MCF 10A (cell line): ENCODE measurements at places on chromosomes 7 and 10.

GRCh38 chr10:77832238-77832637 lies 94.3 kb downstream of the DLG5 start:
- no peak for DNase-seq

DNA sequence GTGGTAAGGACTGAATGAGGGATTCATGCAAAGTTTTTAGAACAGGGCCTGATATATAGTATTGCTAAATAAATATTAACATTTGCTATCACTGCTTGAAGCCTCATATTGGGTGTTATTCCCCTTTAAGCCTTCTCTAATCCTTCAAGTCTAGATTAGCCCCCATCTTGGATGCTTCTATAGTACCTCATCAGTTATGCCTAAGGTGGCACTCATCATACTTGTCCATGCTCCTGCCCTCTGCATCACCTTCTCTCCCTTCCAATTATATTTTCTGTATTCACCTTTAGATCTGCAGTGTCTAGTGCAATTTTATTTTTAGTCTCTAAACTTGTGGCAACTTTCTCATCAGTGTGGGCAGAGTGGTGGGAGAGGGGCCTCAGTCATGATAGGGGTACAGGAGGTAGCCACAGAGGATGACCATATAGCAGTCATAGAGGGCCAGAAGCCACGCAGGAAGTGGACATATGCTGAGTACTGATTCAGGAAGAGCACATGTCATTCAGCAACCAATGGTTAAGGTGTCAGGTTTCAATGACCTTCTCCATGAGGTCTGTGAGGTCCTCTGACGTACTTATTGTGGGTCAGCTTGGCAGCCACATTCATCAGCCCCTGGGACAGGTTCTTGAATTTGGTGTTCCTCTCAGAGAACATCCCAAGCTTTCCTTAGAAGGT lies 2.5 kb downstream of the ENTPD1 start:
- peak; percentile 12 for DNase-seq

- DNase-seq, result no peak
Observed at GRCh38 chr10:89503151-89503550, 32.2 kb downstream of the SLC16A12 start.

DNA sequence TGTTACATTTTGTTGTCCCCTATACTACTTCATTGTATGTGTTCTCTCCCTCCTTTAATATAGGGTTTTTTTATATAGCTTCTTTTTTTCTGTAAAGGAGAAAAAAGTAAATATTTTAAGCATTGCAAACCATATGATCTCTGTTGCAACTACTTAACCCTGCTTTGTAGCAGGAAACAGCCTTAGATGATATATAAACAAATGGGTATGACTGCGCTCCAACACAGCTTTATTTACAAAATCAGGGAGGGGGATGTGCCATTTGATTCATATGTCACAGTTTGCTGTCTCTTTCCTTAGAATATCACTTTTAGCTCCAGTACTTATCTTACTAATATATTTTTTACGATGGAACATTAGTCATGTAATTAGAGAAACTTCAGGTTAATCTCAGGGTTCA lies 155.2 kb upstream of the GNAI1 start:
- DNase-seq, result no peak

GRCh38 chr7:88398459-88398858 lies 91.8 kb upstream of the STEAP4 start:
- DNase-seq, result no peak

GRCh38 chr10:76257816-76258215 lies 826.4 kb downstream of the LRMDA start:
- DNase-seq, result peak; percentile 43

DNA sequence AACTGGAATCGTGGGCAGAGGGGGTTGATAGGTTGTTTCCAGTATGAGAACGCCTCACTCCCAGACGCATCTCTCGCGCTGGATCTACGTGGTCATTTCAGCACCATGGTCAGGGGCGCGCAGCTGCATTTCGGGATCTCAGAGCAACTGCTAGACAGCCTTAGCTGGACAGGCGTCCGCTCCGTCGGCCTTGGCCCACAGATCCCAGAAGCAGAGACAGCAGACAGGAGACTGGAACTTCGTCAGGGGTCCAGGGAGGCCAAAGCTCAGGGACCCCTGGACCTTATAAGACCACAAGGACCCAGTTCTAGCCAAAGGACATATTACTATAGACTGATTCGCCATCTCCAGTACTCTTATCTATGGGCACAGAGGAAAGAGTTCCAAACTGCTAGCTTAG lies 5.3 kb downstream of the NEUROG3 start:
- peak; percentile 49 for DNase-seq

GRCh38 chr7:128121711-128122530 lies 90.7 kb upstream of the LRRC4 start:
- DNase-seq, result no peak

GRCh38 chr7:22332461-22332870 lies 24.5 kb downstream of the RAPGEF5 start:
- peak; percentile 14 for DNase-seq

DNA sequence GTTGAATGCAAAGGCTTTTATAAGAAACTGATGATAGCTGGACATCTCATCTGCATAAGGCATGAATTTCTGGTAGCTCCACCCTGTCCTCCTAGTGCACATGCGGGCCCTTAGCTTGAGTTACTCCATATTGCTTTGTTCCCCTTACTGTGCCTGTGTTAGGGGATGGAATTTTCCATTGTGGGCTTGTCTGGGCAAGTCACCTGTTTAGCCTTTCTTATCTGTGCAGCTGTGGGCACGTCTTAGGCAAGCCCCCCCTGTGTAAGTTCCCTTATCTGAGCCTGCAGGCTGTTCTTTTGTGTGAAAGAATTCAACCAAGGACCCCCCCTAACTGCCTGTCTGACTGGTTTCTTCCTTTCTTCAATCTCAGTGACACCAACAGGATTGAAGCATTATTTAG lies 14.5 kb upstream of the CROT start:
- no peak for DNase-seq

- no peak for DNase-seq
Observed at GRCh38 chr10:51117053-51117660, 42.9 kb downstream of the PRKG1 start.

DNA sequence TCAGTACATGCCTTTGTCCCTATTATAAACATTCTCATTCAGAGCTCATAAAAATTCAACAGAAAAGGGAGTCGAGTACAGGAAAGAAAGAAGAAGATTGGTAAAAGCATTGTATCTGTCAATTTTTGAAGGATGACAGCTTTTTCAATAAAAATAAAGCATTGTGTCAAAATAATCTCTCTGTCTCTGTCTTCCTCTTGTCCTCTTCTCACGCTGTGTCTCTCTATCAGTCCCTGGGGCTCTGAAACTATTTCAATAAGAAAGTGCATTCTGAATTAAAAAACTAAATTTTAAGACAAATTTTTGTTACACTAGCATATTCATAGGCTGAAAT lies 248.4 kb downstream of the TNS3 start:
- DNase-seq, result no peak

DNA sequence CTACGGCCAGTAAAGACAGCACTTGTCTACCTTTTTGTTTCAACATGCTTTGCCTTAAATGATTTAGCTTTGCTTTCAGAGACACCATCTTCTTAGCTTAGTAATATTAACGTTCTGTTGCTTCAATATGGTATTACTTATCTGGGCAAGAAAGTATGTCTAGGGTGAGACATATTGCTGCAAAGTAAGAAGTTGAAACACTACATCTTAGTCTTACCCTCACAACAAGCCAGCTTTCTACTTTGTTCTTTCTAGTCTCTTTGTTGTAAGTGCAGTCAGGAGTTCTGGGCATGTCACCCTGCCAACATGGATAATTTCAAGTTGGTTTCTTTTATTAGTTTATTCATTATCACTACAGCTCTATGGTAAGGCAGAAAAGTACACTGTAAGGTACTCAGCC lies 122.7 kb upstream of the DNAJB12 start:
- no peak for DNase-seq

DNA sequence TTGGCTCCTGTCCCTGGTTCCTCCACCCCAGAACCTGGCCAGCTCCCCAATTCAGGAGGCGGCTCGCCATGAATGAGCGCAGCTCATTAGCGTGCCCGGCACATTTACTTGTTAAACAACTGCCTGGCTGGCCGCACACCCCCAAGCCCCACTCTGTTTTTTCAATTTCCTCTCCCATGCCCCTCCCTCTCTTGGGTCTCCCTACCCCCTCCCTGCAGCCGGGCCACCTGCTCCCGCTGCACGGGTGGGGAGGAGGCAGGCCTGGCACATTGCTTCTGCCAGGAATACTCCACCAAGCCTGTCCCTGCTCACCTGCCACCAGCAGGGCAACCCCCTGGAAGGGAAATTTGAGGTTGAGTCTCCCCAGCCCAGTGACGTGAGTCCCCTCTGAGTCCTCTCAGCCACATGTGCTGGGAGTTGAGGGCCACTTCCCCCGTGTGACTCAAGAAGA lies 2.5 kb upstream of the SLIT1 start:
- no peak for DNase-seq

DNA sequence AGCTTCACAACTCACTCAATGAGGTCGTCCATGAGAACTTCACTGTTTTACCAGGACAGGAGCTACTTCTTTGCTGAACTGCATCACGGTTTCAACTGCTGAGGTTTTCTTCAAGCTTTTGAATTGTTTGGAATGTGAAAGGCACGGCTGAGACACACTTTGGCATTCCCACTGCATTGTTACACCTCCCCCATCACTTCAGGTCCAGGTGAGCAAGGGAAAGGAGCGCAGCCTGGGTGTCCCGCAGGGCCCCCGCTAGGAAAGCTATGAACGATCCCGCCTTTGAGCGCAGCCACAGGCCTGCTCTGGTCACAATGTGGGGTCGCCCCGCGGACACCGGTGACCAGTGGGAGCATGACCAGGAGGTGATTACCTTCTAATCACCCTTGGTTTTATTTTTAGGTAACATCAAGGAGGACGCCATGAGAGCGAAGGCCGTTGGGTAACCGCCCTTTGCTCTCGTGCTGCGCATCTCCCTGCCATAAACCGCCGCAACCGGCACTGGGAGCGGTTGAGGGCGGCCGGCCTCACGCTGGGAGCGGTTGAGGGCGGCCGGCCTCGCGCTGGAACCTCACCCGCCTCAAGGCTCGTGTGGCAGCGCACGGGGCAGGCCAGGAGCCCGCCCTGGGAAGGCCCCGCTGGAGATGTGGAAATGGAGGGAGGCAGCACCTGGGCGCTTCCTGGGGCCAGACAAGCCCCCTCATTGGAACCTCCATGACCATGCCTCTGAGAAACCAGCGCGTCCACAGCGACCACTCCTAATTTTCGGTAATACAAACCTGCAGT lies 50.9 kb upstream of the SGMS1 start:
- DNase-seq, result no peak

- DNase-seq, result peak; percentile 61
Observed at GRCh38 chr10:34139559-34139958, 675.5 kb downstream of the PARD3 start.

DNA sequence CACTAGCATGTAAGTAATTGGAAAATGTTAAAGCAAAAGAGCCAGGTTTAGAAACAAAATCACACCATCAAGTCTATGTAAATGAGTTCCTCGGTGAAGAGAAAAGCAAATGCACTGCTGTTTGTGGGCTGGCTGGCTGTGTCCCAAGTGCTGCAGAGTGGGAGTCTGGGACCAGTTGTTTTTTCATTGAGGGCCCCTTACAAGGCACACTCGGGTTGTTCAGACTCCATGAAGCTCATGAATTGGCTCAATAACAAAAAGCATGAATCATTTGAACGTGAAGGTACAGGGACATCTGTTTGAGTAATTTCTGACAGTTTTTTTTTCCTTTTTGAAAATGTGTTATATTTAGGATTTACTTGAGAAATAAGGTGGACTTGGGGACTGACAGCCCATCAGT lies 28.0 kb downstream of the GRK5 start:
- peak; percentile 49 for DNase-seq

DNA sequence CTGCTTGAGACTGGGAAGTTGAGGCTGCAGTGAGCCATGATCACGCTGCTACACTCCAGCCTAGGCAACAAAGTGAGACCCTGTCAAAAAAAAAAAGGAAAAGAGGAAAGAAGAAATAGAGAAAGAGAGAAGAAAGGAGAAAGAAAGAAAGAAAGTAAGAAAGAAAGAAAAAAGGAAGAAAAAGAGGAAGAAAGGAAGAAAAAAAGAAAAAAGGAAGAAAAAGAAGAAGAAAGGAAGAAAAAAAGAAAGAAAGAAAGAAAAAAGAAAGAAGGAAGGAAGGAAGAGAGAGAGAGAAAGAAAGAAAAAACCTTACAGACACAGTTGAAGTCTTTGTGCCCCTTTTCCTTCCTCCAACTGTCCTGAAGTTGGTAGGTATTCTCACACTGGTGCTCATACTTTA lies 26.6 kb upstream of the LEP start:
- no peak for DNase-seq

GRCh38 chr10:3616880-3617279 lies 168.1 kb downstream of the KLF6 start:
- DNase-seq, result no peak

- no peak for DNase-seq
Observed at GRCh38 chr7:24709051-24709450, 48.2 kb downstream of the GSDME start.

GRCh38 chr10:369684-370448 lies 234.6 kb downstream of the ZMYND11 start:
- no peak for DNase-seq

DNA sequence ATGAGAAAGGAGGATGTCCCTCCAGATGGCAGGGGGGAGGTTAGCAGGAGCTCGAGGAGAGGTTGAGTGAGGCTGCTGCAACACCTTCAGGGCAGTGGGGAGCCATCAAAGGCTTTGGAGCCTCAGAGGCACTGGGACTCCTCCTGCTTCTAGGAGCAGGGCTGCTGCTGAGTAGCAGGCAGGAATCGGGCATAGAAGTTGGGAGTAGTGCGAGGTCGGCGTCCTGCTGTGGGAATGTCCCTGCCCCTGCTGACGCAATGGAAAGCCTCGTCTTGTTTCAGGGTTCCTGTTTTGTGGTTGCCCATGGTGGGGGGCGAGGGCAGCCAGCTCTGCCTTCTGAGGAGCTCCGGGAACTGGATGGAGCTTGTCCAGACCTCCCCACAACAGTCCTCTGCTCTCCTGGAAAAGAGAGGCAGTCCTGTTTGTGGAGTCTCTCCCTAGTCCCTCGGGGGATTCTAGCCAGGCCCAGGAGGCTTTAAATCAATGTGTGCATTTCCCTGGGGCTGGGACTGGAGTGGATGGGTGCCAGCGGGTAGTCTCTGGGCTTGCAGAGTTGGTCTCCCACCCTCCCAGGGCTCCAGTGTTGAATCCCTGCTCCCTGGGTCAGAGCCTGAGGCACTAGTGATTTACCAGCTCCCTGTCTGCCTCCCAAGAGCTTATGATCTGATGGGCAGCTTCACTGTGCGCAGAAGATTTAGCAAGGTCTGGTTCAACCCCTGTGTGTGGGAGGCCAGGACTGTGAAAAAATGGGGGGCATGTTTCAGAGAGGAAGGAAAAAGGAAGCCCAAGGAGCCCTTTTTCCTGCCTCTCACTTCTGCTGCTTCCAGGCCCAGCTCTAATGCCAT lies 98.7 kb upstream of the PPIF start:
- no peak for DNase-seq
